ENCODE measurements at places on chromosomes 1 and 21.

- DNase-seq = no peak
These were observed 6.0 kb upstream of the CD55 start for GRCh38 chr1:207315435-207315834.

DNA sequence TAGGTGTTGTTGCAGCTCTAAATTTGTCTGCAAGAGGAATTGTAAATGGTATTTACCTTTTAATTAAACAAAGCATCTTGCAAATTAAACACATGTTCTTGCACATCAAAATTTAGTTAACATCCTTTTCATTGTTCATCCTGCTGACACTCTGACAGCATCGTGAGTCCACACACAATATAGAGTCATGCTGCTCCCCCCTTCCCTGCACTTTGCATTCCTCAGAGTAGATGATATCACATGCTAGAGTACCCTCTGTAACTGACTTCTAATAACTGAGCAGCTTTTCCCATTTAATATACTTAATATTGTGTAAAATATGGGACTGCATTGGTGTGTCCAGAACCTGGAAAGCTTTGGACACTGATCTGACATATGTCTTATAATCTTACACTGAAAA, 138.8 kb upstream of the DPYD start:
- DNase-seq = no peak

DNA sequence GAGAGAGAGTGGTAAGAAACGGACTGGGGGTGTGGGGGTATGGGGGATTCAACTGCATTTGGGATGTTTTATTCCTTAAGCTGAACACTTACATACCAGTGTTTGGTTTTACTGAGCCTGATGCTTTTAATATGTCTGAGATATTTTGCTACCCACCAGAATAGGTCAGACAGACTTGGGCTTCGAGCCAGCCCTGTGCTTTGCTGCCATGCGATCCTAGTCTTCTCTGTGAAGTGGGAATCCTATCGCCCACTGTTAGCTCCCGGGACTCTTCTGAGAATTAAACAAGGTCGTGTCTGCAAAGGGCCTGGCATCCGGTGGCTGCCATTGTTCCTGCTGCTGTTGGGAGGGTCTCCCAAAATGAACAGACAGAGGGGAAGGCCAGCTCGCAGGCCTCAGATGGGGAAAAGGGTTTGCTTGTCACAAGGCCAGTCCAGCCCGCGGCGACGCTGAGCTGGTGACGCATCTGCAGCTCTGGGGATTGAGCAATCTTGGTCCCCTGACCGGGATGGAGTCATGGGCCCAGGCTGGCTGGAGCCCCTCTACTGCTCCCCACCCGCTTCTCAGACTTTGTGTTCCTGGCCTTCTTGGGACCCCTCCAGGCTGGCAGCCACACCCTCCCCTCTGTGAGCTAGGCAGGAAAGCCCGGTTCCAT, 26.9 kb upstream of the ECE1 start:
- DNase-seq = no peak

DNA sequence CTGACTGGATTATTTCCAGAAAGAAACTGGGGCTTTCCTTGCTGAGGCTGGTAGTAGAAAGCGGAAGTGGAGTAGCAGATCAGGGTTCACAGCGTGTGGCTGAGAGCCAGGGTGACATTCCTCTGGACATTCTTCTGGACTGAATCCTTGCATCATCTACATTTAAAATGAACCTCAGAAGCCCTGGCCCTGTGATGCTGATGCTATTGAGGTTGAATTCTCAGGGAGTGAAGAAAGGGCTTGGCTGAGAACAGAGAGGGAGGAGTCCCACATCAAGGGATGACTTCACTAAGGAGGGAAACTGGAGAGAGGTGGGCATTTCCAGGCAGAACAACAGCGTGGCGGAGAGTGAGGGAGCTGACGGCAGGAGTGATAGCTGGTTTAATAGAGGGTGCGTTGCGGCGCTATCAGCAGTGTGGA, 102.3 kb upstream of the LMO4 start:
- no peak for DNase-seq

- DNase-seq = no peak
These were observed 13.2 kb downstream of the MGST3 start for GRCh38 chr1:165644064-165644735.

GRCh38 chr1:202831906-202832305, 21.2 kb downstream of the PCAT6 start:
- DNase-seq = peak; percentile 48

- DNase-seq = no peak
These were observed 83.1 kb upstream of the WNT4 start for GRCh38 chr1:22225858-22226589.

- no peak for DNase-seq
These were observed 31.3 kb upstream of the AXDND1 start for GRCh38 chr1:179334440-179334839.

GRCh38 chr21:26909972-26910371, 56.9 kb downstream of the ADAMTS5 start:
- DNase-seq = no peak

DNA sequence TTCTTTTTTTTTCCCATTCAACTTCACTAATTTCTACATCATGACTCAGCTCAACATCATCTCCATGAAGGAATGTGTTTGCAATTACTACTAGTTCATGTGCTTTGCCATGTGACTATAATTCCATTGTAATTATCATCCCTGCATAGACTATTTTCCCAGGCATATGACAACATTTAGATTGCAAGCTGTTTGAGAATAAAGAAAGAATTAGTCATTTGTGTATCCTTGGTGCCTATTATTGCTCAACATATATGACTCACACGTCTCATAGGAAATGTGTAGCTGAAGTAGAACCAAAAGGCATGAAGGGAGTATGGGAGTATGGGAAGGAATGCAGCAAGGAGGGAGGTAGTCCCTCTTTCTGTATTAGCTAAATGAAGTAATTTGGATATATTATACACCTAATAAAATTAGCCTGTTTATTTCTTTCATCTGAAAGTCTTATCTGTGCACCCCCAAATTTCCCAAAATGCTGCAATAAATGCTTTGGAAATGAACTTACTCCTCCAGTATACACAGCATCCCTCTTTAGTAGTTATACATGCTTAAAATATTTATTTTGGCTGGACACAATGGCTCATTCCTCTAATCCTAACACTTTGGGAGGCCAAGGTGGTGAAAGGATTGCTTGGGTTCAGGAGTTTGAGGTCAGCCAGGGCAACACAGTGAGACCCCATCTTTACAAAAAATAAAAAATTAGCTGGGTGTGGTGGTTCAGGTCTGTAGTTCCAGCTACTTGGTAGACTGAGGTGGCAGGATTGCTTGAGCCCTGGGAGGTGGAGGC, 316.9 kb upstream of the ADGRL4 start:
- DNase-seq = no peak

DNA sequence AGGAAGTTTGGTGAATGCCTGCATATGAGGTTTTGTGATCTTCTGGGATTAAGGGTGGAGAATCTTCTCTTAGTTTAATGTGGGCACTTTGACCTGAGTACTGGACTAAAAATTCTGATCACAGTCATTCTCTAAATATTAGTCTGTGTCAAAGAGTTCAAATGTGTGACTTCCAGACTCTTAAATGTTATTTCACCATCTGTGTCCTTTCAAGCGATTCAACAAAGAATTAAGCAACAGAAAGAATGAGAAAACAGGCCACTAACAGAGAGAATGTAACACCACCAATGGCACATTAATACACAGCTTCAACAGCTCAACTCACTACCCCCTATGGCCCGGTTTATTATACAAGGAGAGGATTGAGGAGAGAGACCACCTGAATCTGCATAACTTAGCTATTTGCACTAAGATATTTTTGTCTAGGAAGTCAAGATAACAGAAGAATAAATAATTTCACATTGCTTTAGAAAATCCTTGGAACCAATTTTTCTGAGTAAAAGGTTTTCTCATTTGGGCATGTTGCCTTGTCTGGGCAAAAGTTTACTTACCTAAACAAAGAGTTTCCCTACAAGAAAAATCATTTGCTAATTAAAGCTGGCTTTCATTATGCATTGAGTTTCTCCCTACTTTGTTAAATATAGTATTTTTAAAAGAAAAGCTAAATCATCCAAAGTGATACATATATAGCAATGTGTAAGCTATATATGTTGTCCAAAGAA, 1313.7 kb downstream of the NCAM2 start:
- DNase-seq = no peak

- DNase-seq = no peak
These were observed 32.3 kb downstream of the CD160 start for GRCh38 chr1:145751491-145752037.

GRCh38 chr1:8516793-8517556, 199.1 kb downstream of the SLC45A1 start:
- DNase-seq = peak; percentile 76

- DNase-seq = peak; percentile 70
These were observed 112.0 kb downstream of the SYF2 start for GRCh38 chr1:25120281-25120680.

DNA sequence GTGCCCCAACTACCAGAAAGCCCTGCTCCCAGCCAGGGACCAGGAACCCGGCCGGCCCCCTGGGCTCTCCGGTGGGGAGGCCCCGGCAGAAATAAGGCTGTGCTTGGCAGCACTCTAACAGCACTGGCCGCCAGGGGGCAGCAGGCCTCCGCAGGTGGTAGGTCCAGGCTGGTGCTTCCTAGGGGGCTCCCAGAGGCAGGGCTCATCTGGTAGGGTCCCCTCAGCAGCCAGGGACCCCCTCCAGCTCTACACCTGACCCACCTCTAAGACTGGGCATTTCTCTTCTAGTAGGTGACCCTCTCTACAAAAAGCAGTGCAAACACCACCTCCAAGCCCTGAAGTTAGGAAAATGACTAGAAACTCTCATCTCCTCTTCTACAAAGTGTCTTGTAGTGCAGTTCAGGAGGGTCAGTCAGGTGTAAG, 85.6 kb downstream of the STUM start:
- no peak for DNase-seq

DNA sequence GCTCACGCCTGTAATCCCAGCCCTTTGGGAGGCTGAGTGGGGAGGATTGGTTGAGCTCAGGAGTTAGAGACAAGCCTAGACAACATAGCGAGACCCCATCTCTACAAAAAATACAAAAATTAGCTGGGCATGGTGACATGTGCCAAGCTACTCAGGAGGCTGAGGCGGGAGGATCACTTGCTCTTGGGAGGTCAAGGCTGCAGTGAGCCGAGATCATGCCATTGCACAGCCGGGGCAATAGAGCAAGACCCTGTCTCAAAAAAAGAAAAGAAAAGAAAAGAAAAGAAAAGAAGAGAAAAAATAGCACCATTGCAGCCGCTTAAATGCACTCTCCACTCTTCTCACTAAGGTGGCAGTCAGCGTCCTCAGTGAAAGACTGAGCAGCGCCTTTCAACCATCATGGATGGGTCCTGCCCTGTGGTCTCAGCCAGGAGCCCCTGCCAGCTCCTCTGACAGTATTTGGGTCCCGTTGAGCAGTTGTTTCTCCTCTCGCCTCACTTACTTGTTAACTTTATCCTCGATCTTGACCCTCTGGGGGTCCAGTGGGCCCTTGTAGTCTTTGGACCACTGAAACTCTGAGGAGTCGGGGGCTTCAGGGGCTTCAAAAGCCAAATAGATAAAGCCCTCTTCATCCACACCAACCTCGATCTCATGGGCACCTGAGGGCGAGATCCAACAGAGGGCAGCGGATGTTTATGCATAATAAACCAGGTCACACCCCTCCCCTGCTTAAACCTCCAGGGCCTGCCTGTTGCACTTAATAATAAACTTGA, 36.9 kb downstream of the MYOM3 start:
- DNase-seq = no peak

DNA sequence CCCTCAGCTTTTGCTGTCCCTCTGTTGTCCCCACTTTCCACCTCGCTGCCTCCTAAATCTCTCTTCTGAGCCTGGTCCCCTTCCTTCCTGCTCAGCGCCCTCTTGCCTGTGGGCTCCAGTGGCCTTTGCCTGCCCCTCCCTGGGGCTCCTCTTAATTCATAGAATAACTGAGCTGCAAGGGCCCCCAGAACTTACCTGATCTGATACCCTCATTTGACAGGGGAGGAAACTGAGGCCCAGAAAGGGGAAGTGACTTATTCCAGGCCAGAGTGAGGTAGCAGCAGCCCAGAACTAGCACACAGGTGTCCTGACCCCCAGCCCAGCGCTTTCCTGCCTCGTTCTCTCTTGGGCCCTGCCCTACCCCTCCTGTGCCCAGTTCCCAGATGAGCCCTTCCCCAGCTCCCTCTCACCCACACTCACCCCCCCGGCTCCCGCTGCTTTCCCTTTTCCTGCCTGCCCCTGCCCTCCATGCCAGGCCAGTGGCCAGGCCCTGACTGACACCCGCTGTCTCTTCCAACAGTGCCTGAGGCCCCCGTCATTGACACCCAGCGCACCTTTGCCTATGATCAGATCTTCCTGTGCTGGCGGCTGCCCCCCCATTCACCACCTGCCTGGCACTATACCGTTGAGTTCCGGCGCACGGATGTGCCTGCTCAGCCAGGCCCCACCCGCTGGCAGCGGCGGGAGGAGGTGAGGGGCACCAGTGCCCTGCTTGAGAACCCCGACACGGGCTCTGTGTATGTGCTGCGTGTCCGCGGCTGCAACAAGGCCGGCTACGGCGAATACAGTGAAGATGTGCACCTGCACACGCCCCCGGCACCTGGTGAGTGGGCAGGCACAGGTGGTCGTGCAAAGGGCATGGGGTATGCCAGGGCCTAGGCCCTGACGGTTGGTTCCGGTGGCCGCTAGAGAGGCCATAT, 5.7 kb downstream of the TRIM46 start:
- no peak for DNase-seq

DNA sequence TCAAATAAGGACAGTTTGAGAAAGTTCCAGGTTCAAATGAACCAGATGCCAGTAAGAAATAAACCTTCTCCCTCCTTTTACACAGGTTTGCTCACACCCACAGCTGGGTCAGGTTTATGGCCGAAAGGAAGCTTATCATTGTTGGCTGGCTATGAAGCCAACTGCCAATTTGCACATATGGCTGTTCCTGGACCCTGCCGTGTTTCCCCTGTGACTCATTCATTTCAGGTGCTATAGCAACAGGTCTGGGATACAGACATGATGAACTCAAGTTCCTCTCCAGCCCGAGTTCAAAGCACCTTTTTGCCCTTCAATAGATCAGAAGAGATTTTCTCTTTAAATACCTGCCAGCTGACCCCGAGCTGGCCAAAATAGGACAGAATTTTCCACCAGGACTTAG, 134.4 kb upstream of the SMYD2 start:
- no peak for DNase-seq

- peak; percentile 11 for DNase-seq
These were observed 10.9 kb downstream of the IER5 start for GRCh38 chr1:181099152-181100014.

DNA sequence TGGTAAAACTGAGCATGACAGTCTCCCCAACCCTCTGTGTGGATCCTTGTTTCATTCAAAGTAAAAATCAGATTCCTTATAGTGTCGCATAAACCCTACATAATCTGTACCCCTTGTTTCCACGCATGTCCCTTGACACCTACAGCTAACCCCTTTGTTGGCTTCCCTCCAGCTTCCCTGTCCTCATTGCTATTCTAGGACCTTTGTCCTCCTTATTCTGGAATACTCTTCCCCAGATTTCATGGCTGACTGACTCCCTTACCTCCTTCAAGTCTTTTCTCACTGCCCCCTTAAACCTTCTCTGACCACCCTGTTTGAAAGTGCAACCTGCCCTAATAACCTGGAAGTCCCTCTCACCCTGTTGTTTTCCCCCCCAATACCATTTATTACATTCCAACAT, 4.0 kb downstream of the RNF11 start:
- no peak for DNase-seq

- DNase-seq = no peak
These were observed 212.0 kb upstream of the NFIA start for GRCh38 chr1:60870269-60870865.

GRCh38 chr1:204773246-204773645, 87.7 kb upstream of the LRRN2 start:
- no peak for DNase-seq
